ENCODE measurements at places on chromosomes 2 and 18.

- DNase-seq = no peak
Observed at GRCh38 chr18:72811047-72811446, 56.7 kb downstream of the NETO1 start.

GRCh38 chr2:224973112-224974016 is 68.9 kb downstream of the DOCK10 start:
- DNase-seq = no peak

DNA sequence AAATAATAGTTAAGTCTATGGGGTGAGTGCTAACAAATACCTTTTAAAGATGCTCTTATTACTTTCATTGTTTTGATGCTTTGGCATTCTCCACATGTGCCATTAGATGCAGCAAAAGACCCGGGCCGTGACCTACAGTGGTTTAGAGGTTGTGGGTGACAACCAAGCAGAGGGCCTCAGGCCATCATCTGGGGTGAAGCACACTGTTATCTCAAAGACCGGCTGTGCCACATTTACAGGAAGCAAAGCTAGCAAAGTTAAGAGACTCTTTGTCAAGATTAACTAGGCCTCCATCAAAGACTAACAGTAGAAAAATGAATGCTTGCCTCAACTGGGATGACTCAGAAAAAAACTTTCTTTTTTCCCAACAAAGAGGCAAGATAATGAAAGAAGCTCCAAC is 695.3 kb downstream of the SATB2 start:
- no peak for DNase-seq

DNA sequence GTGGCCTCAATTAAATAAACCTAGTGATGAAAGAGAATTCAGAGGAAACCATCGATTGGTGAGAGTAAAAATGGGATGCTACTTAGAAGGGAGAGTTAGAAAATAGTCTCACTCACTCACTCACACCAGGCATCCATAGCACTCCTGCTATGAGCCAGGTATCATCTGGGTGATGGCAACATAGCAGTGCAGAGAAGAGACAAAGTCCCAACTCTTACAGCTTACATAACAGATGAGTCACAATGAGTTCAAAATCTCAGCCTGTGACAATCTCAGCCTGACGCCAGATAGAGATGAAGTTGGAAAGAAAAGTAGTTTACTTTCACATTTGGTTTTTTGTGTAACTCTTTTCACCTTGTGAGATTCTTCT is 55.4 kb upstream of the THOC1 start:
- DNase-seq = no peak

GRCh38 chr18:46322941-46323340 is 218.8 kb downstream of the HAUS1 start:
- no peak for DNase-seq

GRCh38 chr2:241933179-241933911 is 63.8 kb downstream of the RTP5 start:
- DNase-seq = no peak

GRCh38 chr2:135424849-135425248 is 106.2 kb downstream of the ZRANB3 start:
- no peak for DNase-seq

- DNase-seq = no peak
Observed at GRCh38 chr2:75491129-75491753, 69.5 kb downstream of the EVA1A start.

DNA sequence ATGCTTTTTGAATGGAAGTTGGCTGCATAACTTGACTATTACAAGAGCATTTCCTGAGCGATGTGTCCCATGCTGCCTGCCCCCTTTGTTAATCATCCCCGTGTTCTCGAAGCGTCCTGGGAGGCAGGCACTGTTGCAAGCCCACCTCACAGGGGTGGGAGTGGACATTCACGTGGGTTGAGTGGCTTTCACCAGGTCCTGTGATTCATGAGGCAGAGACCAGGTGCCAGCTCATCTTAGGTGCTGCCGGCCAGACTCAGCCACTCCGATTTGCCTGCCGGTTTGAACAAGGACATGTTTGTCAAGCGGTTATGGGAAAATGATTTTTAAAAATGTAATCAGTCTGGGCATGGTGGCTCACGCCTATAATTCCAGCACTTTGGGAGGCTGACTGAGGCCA is 112.5 kb downstream of the ZNF532 start:
- no peak for DNase-seq

GRCh38 chr2:182730486-182730885 is 14.4 kb downstream of the DNAJC10 start:
- DNase-seq = no peak

DNA sequence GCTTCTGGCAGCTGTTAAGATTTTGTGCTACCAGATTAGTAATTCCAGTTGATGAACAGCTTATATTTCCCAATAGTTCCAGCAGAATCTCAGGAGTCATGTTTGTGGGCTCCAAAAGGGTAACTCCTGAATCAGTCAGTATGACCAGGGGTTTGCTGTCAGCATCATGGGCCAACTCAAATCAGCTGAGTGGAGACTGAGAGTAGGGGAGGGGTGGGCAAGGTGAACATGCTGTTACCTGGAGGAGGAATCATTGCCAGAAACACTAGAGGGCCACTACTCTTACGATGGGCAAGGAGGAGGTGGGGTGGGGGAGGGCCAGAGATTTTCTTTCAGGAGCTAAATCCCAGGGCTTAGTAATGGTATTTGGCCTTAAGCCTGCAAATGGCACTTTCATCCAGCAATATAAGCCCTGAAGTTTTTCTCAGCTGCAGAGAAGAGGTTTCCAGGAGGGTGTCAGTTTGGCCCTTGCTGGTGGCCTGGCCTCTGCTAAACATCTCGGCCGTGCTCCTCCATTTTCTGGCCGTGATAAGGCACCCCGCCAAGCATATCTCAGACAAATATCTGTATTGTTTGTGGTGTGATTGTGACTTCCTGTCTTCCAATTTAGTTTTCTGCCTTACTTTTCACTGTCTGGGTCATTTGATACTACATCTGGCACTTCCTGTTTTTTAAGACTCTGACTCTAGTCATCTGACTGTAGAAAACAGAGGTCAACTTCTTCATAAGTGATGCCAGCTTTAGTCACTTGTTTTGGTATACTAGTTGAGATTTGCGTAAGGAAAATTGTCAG is 120.5 kb upstream of the CXCR4 start:
- DNase-seq = no peak

DNA sequence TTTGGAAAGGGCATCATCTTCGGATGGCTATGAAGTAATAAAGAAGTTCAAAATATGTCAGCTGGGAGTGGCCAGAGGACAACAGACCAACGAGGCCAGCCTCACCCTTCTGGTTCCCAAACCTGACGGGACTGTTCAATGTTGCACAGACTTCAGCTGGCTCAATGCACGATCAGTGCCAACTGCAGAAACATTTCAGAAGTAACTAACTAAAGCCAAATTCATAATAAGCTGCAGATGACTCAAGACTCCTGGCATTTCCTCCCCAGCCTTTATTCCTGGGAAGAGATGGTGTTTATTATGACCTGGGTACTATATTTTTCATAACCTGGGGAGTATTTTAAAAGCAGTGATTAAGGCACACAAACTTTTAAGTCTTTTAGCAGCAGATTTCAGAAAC is 3.8 kb upstream of the ATP6V1C2 start:
- peak; percentile 23 for DNase-seq

DNA sequence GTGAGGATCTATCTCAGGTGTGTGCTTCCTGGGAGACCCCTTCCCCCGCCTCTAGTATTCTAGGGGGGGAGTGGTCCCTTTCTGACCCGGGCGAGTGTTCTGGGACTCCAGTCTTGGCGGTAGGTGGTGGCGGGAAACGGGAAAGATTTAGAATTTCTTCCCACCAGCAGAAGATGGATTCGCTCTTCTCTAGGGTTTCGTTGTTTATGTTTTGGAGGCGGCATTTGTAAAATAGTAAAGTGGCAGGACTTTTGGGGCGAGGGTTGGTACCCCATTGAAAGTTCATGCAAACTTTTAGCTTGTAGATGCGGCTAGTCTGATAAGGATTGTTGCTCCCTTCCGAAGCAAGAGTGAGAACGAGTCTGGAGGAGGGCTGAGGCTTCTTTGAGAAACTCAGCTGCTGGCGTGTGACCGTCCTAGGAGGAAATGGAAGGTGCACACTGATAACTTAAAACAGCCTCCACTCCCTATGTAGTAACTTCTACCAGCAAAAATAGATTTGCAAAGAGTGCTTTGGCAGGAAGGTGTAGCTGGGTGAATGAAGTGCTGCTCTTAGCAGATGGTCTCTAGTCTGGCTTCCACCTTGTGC is 412 bp downstream of the GPD2 start:
- no peak for DNase-seq

- DNase-seq = no peak
Observed at GRCh38 chr2:120853306-120854013, 117.8 kb downstream of the GLI2 start.

- no peak for DNase-seq
Observed at GRCh38 chr2:44524347-44524926, 162.7 kb downstream of the CAMKMT start.

DNA sequence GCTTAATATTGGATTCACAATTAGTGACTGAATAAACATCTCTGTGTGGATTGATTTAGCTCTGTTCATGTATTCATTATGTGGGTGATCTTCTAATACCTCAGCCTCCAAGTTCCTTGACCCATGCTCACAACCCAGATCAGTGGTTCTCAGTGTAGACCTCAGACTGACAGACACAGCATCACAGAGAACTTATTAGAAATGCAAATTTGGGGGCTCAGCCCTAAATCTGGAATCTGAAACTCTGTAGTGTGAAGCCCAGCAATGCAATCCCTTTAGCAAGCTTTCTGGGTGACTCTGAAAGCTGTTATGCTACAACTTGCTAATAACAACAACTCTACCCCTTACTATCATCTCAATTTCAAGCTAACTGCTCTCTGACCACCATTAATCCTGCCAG is 273.1 kb upstream of the FANCL start:
- no peak for DNase-seq

GRCh38 chr18:13643261-13643751 is 83.1 kb downstream of the FAM210A start:
- no peak for DNase-seq

- no peak for DNase-seq
Observed at GRCh38 chr2:175730050-175730449, 272.0 kb downstream of the LNPK start.

DNA sequence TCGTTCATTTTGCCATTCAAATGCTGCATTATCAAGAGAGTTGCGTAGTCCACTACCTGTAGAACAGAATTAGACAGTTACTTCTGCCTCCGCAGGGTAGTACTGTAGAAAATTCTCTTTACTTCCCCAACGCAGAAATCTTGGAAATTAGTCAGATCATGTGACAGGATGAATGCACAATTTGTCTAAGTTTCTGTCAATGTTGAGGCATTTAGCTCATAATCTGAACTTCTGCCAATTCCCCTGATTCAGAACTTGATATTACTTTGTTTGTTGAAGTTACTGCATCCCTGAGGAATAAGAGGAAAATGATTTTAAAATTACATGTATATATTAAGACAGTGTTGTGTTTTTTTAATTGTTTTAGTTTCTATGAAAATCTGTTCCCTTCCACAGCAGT is 83.4 kb downstream of the TTC27 start:
- DNase-seq = peak; percentile 65

GRCh38 chr2:11945139-11946126 is 199.0 kb downstream of the LPIN1 start:
- DNase-seq = no peak

GRCh38 chr2:88892207-88892606 is 200.7 kb downstream of the RPIA start:
- no peak for DNase-seq

GRCh38 chr2:230981704-230982103 is 14.2 kb upstream of the SPATA3 start:
- DNase-seq = no peak

DNA sequence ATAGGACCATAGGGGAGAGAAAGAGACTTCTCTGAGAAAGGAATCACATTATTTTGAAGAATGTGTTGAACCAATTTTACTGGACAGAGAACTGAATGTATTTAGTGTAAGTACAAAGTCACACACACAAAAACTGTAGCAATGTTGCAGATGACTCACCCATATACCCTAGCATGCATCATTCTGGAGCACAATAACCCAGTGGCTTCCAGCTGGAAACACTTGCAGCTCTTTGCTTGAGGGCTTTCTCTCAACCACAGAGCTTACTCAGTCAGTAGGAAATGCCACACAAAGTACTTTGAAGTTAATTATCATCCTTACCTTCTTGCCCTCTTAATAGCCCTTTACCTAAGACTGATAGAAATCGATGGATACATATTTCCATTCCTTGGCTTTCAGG is 760.0 kb upstream of the FSHR start:
- no peak for DNase-seq

GRCh38 chr2:88638123-88638650 is 10.9 kb upstream of the EIF2AK3 start:
- no peak for DNase-seq

- DNase-seq = no peak
Observed at GRCh38 chr2:141506135-141506534, 624.7 kb downstream of the LRP1B start.

- DNase-seq = no peak
Observed at GRCh38 chr2:25230198-25230947, 62.0 kb upstream of the POMC start.

- no peak for DNase-seq
Observed at GRCh38 chr2:224927646-224928173, 114.6 kb downstream of the DOCK10 start.

- no peak for DNase-seq
Observed at GRCh38 chr2:179764710-179765109, 96.7 kb downstream of the ZNF385B start.

DNA sequence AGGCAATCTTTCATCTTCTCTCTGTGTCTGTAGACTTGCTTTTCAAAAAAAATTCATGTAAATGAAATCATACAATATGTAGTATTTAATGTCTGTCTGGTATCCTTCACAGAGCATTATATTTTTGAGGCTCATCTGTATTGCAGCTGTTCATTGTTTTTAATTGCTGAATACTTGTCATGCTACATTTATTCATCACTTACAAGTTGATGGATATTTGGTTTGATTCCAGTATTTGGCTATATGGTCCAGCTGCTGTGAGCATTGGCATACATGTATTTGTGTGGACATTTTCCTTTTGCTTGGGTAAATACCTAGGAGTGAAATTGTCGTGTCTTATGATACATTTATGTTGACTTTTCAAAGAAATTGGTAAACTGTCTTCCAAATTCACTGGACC is 441.4 kb downstream of the DCDC2C start:
- no peak for DNase-seq

DNA sequence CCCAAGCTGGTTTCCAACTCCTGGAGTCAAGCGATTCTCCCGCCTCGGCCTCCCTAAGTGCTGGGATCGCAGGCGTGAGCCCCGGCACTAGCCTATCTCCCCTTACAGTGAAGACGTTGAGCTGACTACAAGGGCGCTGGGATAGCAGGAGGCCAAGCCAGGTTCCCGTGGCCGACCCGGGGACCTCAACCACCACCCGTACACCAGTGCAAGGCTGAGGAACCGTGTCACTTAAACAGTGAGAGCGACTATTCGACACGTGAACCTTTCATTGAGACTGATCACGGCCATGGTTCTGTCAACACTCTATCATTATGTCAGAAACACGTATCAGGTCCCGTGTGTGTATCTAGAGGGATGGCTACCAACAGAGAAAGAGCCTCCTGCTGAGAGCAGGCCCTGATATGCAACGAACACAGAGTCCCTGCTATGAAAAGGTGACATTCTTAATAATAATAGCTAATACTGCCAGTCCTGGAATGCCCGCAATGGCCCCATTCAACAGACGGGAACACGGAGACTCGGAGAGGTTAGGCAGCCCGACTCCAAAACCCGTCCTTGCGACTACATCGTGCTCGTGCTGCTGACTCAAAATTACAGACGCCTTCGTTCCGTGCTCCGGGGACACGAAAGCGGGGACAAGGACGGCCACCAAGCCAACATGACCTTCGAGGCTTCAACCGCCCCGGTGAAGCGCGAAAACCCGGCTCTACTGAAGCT is 833 bp downstream of the AFG3L2 start:
- DNase-seq = no peak
